ENCODE measurements at places on chromosomes 11 and 22.

- no peak for DNase-seq
Measured at GRCh38 chr22:49664891-49665290, 162.8 kb downstream of the BRD1 start.

GRCh38 chr22:37462436-37462835 is 23.7 kb downstream of the MFNG start:
- no peak for DNase-seq

DNA sequence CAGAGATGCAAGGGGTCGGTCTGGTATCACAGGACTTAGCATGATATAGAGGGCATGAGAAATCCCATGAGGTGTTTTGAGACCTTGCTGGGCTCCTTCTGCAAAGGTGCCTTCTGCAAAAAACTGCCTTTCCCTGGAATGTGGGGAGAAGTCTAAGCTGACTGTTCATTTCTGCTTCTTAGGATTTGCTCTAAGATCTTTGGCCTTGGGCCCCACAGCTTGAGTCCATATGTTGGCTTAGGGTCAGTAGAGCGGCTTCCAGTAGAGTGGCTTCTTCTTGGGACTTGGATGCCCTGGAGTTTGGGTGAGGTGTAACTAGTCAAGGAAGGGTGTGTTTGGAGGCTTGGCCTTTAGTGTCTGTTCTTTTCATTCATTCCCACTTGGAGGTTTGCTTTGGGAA is 37.0 kb downstream of the AMPD3 start:
- no peak for DNase-seq

GRCh38 chr11:8681837-8682302 is 595 bp downstream of the TRIM66 start:
- DNase-seq, result no peak

DNA sequence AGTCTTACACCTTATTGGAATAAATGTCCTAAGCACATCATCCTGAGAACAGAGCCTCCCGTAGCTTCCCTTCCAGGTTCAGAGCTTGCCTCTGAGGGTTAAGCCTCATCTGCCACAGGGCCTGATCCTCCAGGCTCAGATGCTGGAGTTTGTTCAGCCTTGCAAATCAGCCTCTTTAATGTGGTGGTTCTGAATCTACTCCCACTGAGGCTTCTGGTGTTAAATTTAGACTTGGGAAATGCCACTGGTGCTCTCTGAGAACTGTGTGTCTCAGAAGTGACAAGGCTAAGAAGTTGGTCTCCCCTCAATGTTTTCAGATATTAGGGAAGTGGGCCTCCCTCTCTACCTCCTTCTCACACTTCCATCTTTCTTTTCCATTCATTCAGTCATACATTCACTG is 68.7 kb downstream of the CCDC81 start:
- no peak for DNase-seq

- no peak for DNase-seq
Measured at GRCh38 chr11:105192115-105192514, 52.5 kb upstream of the CARD18 start.

GRCh38 chr11:55572548-55572947 is 620 bp downstream of the OR4C16 start:
- DNase-seq, result no peak

DNA sequence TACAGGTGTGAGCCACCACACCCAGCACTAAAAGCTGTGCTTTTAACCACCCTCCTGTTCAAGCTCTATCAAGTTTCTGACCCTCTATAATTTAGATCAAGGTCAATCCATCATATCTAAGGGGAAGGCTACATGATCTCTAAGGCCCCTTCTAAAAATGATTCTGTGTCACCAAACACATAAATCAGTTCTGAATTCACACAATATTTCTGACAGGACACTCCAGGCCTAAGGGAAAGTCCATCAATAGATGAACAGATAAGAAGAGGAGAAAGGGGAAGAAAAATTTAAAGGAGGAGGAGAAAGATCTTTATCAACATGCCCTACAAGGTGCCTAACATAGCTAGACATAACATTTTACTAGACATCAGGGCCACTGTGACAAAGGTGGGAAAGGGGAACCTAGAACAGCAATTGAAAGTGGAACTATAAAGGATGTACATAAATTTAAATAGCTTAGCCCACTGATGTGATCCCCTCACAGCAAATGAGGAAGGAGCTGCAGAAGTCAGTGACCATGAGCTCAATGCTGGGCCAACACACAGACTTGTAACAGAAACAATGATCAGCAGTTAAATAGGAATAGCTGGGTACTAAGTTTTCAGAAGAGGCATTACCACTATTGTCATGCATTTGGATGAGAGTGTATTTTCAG is 4.7 kb downstream of the PRCP start:
- DNase-seq, result no peak

- no peak for DNase-seq
Measured at GRCh38 chr11:1345737-1346513, 36.5 kb upstream of the TOLLIP start.

- DNase-seq, result no peak
Measured at GRCh38 chr22:48952256-48953102, 875.2 kb downstream of the BRD1 start.

- no peak for DNase-seq
Measured at GRCh38 chr22:33300165-33300564, 242.0 kb upstream of the SYN3 start.

Measured in activated CD8-positive, alpha-beta memory T cell treated with anti-CD3 and anti-CD28 coated beads for 48 hours (primary cell).